8988T (cell line): ENCODE measurements at places on chromosomes 2 and 18.

- DNase-seq: no peak
These were observed 130.2 kb upstream of the ID2 start for GRCh38 chr2:8551622-8552074.

- DNase-seq: no peak
These were observed 2.4 kb downstream of the HNRNPLL start for GRCh38 chr2:38600242-38600891.

GRCh38 chr2:120472891-120473309, 127.0 kb downstream of the INHBB start:
- DNase-seq: no peak

DNA sequence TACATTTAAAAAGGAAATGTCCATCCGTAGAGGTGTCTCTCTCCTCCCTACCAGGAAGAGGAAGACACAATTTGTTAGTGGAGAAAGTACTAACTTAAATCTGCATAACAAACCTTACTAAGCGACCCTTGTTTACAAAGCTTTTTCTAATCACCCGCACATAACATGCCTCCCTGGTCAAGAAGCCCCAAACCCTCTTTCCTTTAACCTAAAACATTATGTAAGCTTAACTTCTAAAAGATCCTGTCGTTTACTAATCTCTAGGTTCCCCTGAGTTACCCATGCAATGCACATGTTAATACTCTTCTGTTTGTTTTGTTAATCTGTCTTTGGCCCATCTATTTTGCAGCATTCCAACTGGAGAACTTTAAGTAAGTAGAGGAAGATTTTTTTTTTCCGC, 630.3 kb upstream of the NRXN1 start:
- DNase-seq: no peak

DNA sequence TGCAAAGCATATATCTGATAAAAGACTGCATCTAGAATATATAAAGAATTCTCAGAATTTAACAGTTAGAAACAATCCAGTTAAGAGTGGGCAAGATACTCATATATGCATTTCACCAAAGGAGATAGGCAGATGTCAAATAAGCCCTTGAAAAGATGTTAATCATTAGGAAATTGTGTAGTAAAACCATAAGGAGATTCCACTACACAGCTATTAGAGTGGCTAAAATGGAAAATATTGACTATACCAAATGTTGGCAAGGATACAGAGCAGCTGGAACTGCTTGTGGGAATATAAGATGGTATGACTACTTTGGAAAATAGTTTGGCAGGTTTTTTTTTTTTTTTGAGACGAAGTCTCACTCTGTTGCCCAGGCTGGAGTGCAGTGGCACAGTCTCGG, 59.5 kb downstream of the CAB39 start:
- DNase-seq: no peak
